ENCODE measurements at places on chromosomes 1 and 21. TPM values are rescaled to one million over a fixed set of nuclear protein-coding genes. Genes with fewer than 3 reads are reported as not detected.

Gene OXCT2
- 2.9 TPM for total RNA-seq

- no peak for DNase-seq
Observed at GRCh38 chr1:85581802-85582686, 1.5 kb downstream of the CCN1 start.

GRCh38 chr21:35375115-35375514 lies 326.0 kb upstream of the RUNX1 start:
- no peak for DNase-seq

GRCh38 chr1:228073857-228074545 lies 8.5 kb upstream of the ARF1 start:
- no peak for DNase-seq

DNA sequence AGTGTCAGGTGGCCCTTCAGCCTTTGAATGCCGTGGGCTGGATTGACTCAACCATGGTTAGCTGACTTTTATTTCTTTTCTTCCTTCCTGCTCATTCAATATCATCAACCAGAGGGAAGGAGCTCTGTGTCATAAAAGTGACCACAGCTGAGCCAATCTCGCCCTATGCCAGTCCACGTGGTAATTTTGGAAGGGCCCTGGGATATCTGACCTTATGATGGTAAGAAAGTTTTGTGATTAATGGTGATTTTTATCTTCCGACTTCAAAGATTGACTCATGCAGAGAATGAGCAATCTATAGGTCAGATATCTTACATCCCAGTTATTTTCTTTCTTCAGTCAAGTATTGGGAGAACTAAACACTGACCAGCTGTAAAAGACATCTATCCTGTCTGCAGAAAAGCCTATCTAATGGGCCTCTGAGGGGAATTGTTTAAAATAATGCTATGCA lies 170.3 kb downstream of the ZC3H11B start:
- DNase-seq, result no peak

DNA sequence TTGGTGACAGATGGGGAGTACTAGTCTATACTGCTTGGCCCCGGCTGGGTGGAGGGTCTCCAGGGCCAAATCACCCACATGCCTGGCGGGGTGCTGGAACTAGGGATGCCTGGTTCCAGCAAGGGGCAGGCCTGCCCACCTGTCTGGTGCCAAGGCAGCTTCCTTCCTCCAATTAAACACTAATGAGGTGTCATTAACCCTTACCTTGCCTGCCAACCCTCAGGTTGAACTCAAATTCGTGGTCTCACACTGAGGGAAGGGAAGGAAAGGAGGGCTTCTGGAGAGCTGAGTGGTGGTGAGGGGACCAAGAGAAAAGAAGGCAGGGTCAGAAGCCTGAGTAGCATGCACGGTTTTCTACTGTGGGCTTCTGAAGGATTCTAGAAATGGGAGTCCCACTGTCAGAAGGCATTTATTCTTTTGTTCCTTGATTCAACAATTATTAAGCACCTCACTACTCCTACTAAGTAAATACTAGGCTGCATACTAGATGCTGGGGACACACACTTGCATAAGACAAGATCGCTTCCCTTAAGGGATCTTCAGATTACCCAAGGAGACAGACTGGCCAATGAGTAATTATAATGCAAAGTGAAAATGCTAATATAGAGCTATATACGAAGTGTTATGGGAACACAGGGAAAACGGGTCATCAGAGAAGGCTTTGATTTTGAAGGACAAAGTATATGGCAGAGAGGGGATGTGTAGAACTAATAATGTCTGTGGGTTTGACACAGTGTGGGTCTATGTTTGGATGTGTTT lies 5.9 kb upstream of the EFNA3 start:
- DNase-seq, result no peak

GRCh38 chr1:214404571-214405213 lies 123.7 kb downstream of the SMYD2 start:
- no peak for DNase-seq

Gene RSRP1
- total RNA-seq, result 154 TPM

- no peak for DNase-seq
Observed at GRCh38 chr21:32257962-32258785, 20.7 kb downstream of the MIS18A start.

- DNase-seq, result no peak
Observed at GRCh38 chr1:32929366-32929765, 28.2 kb upstream of the TMEM54 start.

Gene RCSD1
- 65.6 TPM for total RNA-seq

Gene AMY2A
- not detected for total RNA-seq

GRCh38 chr1:185155600-185156287 lies 1.0 kb downstream of the TRMT1L start:
- DNase-seq, result no peak

DNA sequence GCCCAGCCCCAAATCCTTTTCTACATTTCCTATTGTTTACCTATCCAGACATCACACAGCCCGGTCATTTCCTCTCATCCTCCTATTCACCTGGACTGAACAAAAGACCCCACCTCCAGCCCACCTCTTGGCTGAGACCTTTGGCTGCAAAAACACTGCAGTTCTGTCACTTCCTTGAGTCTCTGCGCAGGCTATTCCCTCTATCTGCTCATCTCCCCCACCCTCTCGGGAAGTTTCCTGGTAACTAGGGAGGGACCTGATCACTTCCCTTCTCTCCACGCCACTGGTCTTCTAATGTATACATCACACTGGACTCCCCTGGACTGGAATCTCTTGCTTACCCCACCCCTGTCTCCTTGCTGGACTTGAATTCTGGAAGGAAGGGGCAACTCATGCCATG lies 5.3 kb downstream of the HTR1D start:
- no peak for DNase-seq
